ENCODE measurements at places on chromosomes 5 and 9.

DNA sequence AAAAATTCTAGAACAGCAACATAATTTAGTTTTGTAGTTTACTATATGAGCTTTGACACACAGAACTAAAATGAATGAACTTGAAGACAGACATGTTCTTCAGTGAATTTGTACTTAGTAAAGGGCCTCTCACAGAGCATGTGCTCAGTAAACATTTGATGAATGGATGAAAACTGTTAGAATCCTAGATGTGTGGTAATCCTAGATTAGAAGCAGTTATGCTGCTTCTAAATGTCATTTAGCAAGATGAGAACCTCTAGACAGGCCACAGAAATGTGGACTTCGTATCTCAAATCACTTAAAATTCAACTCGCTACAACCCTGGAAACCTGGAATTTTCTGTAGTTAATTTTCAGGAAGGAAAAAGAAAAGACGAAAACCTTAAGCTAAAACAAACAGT lies 8.5 kb downstream of the GOLPH3 start:
- DNase-seq: no peak

DNA sequence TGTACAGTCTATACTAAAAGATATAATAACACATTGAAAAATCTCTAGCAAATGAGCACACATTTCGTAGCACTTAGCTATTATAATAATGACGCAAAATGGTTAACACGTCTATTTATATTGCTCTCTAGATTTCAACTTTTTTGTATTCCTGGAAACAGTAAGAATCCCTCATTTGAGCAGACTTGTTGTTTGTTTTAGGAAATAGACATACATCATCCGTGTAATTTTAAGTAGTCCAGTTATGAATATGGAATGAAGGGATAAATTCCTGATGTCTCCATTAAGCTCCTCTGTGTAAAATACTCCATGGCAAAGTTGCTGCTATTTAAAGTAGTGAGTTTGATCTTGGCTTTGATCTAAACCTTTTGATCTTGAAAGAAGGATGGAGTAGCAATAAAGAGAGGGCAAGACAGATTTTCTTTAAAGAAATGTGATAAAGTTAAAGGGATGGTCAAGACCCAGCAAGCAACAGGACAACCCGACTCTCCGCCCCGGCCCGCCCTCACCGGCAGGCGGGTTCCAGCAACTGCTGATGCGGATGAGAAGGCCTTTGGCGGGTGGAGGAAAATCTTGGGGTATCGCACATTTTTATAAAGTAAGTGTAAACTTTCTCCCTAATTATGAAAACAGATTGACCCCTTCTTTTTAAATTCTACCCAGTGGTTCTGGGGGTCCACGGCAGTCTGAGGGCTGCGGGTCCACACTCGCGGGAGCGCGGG lies 277.4 kb downstream of the AOPEP start:
- no peak for DNase-seq

- DNase-seq: no peak
These were observed 80.8 kb downstream of the SNCAIP start for GRCh38 chr5:122392824-122393223.

DNA sequence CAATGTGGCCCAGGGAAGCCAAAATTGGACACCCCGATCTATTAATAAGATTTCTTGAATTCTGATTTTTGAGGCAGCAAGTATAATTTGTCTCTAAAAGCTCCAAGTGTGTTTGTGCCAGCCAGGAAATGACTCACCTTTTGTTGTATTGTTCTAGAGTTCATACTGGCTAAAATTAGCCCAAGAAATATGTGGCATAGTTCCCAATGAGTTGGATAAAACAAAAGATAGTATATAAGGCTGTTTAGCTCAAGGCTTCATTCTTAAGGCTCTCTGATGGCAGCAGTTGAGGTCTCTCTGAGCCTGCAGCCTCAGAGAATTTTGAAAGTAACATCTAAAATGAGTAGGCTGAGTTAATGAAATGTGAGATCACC lies 21.6 kb downstream of the HMGXB3 start:
- no peak for DNase-seq

GRCh38 chr5:96338091-96338490 lies 95.0 kb downstream of the PCSK1 start:
- no peak for DNase-seq

DNA sequence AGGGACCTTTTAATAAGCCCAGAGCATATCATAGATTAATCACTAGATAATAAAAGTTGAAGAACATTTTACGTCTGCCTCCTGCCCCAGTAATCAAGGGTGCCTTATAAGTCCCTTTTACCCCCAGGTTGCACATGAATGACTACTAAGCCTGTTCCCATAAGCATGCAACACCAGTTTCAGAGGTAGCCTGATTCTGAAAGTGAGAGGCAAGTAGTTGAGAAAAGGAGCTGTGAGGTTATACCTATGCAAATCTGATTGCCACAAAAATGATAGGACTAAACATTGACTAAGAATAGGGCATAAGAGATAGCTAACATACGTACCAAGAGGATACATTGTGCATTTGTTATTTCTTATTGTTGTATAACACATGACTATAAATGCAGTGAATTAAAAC lies 681.9 kb downstream of the ISL1 start:
- DNase-seq: no peak

DNA sequence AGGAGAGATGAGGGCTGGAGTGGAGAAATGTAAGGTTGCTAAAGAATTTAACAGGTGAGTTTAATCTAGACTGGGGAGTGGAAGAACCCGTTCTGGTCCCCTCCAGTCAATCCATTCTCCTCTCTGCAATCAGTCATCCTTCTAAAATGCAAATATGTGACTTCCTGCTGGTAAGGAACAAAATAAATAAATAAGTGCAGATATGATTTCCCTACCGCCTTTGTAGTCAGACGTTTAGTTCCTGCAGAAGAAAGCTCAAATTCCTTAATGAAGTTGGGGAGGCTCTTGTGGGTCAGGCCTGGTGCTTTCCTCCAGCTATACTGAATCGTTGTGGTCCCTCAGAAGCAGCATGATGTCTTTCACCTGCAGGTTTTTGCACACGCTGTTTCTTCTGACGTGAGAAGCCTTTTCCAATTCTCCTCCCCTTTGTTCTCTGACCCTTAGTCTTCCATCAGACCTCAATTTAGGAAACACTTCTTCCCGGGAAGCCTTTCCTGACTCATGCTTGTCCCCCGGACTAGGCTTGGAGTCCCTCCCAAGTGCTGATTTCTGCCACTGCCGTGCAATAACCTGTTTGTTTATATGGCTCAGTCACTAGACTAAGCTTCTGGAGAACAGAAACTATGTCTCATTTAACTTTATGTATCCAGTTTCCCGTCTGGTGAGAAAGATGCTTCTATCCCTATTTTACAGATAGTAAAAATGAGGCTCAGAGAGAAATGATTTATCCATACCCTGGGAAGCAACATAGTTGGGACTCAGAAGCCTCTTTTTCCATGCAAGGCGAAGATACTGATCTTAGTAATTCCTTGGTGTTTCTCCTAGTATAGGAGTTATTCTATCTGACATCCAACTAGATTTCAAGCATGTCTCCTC lies 1.3 kb downstream of the ATP6V1G1 start:
- DNase-seq: no peak

GRCh38 chr9:133125941-133126696 lies 5.1 kb upstream of the RALGDS start:
- no peak for DNase-seq

GRCh38 chr9:137319011-137319738 lies 17.1 kb upstream of the NRARP start:
- DNase-seq: no peak

- no peak for DNase-seq
These were observed 112.5 kb downstream of the FAM174A start for GRCh38 chr5:100647461-100648230.

DNA sequence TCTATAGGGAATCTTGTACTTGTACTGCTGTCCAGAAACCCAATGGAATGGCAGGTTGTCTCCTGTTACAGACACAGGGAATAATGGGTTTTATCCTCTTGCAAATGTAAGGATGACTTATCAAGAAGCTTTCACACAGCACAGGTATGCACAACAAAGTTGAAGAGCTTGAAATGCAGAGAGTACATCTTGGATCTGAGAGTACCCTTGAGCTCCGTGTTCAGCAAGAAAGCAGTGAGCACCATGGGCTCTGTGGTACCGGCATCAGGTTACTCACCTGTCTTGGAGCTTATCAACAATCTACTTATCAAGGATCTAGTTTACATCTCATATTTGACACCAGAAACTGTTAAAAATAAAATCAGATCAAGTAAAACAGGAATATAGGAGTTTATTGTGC lies 22.0 kb upstream of the EMB start:
- no peak for DNase-seq

DNA sequence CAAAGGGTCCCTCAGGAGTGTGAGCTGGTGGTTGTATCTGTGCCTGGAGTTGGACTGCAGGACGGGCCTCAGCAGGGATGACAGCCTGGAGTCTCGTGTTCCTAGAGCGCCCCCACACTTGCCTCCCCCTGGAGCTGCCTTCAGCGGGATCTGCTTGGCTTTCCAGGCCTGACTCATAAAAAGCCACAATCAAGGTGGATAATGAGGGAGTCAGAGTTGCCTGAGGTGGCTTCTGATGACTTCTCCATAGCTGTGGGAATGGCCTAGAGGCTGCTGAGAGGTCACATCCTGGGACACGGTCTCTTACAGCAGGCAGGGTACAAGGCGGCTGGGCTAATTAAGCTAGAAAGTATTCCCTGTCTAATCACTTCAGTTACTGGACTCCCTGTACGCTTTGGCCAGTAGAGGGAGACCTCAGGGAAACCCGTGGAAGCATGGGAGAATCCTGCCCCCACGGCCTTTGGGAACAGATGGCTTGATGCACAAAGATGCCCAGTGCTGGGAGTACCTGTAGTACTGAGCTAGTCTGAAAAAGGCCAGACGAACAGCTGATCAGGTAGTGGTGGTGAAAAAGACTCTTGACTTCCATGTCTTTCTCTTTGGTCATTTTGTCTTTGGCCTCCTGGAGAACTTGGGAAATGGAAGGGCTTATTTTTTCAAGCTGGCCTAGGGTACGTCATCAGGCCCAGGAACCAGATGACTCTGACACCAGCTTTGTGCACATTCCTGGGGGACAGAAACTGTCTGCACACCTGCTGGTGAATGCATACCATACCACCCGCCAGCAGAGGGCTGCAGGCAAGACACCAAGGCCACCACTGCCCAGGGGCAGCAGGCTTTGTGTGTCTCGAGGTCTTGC lies 16.1 kb upstream of the FRRS1L start:
- DNase-seq: no peak

DNA sequence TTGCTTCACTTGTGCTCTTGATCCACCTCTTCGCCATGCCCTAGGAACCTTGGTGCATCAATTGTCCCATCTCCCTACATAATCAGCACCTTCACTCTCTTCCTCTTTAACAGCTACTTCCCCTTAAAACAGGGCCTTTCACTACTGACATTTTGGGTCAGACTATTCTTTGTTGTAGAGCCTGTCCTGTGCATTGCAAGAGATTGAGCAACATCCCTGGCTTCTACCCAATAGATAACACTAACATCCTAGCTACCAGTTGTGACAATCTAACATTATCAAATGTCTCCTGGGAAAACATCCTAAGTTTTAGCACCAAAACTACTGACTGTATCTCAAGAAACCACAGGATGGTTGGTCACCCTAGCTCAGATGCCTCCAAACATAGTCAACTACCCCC lies 854.3 kb upstream of the DMAC1 start:
- DNase-seq: no peak

DNA sequence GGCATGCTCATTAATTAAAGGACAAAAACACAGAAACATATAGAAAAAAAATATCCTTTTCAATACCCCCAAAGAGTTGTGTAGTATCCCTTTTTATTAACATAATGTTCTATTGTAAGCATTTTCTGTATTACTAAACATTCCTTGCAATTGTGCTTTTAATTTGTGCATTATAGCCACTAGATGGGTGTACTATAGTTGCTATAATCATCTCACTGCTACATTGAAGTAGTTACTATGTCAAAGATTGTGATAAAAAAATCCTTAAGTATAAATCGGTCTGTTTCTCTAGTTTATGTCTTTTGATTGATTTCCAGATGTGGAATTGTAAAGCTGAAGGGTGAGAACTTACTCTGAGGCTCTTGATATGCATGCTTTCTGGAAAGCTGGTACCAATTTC lies 21.4 kb downstream of the FREM1 start:
- no peak for DNase-seq

- peak; percentile 30 for DNase-seq
These were observed 709 bp downstream of the IQGAP2 start for GRCh38 chr5:76403766-76404222.

GRCh38 chr5:15901151-15901550 lies 278.4 kb downstream of the MARCHF11 start:
- DNase-seq: no peak

GRCh38 chr5:67147760-67148159 lies 48.8 kb downstream of the CD180 start:
- no peak for DNase-seq

DNA sequence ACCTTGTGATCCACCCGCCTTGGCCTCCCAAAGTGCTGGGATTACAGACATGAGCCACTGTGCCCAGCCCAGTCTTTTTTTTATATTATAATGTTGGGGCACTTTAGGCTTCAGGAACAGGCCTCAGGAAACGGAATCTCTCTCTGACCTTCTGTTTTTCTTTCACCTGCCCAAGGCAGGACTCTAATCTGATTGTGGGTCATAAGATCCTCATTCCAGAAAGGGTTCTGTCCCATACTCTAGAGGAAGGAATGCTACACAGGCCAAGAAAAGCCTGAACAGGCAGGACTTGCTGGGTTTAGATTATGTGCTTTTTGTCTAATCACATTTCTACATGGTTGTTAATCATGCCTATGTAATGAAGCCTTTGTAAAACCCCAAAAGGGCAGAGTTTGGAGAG lies 1.8 kb upstream of the CCL28 start:
- DNase-seq: no peak

DNA sequence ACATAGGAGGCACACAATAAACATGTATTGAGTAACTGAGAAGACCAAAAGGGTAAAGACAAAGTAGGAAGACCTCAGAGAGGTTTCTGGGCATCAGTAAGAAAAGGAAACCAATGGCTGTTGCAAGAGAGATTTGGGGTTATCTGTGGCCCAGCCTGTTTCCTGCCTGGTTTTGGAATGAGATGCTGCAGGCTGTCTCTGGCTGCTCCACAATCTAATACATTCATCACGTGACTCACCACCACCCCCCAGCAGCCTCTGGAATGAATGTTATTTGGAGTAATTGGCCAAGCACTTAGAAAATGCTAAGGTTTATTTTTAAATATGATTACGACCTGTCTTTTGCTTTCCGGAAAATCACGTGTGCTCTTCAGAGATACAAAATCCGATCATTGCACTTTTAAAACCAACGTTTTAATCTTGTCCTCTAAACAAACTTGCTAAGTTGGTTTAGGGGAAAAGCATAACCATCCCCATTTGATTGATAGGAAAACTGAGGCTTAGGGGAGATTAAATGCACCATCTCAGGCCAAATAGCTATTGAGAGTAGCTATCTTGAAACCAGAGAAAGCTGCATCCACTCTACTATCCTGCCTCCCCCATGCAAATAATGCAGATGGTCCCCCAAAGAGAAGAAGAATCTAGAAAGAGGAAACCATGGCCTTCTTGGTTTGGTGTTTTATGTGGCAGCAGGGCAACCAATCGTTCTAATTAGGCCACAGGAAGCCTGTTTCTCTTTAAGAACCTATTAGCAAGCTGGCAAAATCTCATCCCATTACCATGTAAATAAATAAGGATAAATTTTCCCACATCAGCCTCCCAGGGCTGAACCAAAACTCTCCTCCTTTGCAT lies 151.8 kb upstream of the ADRA1B start:
- no peak for DNase-seq

- no peak for DNase-seq
These were observed 17.0 kb upstream of the CYFIP2 start for GRCh38 chr5:157248821-157249470.
